ENCODE measurements at places on chromosomes 13 and 19.

DNA sequence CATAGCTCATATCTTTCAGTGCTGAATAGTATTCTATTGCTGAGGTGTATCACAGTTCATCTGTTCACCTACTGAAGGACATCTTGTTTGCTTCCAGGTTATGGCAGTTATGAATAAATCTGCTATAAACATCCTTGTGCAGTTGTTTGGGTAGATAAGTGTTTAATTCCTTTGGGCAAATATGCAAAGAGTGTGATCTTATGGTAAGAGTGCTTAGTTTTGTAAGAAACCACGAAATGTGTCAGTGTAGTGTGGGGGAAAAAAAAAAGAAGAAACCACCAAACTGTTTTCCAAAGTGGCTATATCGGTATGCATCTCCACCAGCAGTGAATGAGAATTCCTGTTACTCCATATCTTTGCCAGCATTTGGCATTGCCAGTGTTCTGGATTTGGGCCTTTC is 93.3 kb downstream of the PIBF1 start:
- no peak for DNase-seq

- DNase-seq, result no peak
These were observed 64.6 kb downstream of the ATP11A start for GRCh38 chr13:112754281-112755025.

GRCh38 chr19:6952956-6953355 is 65.6 kb downstream of the ADGRE1 start:
- DNase-seq, result no peak

- no peak for DNase-seq
These were observed 620 bp downstream of the CRTC1 start for GRCh38 chr19:18683958-18684641.

DNA sequence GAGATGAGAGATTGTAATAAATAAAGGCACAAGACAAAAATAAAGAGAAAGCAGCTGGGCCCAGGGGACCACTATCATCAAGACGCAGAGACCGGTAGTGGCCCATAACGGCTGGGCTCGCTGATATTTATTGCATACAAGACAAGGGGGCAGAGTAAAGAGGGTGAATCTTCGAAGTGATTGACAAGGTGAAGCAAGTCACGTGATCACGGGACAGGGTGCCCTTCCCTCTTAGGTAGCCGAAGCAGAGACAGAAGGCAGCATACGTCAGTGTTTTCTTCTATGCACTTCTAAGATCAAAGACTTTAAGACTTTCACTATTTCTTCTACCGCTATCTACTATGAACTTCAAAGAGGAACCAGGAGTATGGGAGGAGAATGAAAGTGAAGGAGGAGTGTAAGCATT is 4.6 kb upstream of the PRKCG start:
- no peak for DNase-seq

- DNase-seq, result no peak
These were observed 462.5 kb downstream of the KLF5 start for GRCh38 chr13:73521290-73521624.

GRCh38 chr13:89057862-89058261 is 1386.7 kb downstream of the SLITRK5 start:
- no peak for DNase-seq

DNA sequence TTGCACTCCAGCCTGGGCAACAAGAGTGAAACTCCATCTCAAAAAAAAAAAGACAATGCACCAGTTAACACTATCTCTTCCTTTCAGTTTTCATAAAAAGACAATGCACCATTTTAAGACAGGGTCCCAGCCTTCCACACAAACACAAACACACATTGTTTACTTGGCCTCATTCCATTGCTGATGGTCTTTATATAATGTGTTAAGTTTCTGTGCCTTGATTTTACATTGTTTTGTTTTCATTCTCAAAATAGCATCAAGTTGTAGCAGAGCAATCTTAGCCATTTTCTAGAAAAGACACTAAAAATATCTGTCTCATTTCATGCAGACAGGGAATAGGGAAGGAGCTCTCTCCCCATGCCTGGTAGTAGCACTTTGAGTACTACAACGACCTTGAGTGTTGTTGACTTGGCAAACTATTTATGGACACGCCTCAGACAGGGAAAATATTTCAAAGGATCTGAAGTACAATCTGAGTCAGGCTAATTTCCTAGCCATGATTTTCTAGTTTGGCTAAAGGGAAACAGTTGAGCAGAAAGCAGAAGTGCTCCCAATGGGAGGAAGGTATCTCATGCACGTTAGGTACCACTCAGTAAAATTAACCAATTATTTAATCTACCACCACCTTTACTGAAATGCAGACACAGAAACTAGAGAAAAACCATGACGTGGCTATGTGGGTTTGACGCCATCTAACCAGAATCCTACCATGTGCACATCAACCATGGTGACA is 120.6 kb downstream of the ABCC4 start:
- DNase-seq, result no peak

GRCh38 chr13:112200200-112200599 is 133.3 kb downstream of the SOX1 start:
- no peak for DNase-seq

All from nephron progenitor cell (in vitro differentiated cells).